ENCODE measurements at places on chromosomes 5 and 9.

DNA sequence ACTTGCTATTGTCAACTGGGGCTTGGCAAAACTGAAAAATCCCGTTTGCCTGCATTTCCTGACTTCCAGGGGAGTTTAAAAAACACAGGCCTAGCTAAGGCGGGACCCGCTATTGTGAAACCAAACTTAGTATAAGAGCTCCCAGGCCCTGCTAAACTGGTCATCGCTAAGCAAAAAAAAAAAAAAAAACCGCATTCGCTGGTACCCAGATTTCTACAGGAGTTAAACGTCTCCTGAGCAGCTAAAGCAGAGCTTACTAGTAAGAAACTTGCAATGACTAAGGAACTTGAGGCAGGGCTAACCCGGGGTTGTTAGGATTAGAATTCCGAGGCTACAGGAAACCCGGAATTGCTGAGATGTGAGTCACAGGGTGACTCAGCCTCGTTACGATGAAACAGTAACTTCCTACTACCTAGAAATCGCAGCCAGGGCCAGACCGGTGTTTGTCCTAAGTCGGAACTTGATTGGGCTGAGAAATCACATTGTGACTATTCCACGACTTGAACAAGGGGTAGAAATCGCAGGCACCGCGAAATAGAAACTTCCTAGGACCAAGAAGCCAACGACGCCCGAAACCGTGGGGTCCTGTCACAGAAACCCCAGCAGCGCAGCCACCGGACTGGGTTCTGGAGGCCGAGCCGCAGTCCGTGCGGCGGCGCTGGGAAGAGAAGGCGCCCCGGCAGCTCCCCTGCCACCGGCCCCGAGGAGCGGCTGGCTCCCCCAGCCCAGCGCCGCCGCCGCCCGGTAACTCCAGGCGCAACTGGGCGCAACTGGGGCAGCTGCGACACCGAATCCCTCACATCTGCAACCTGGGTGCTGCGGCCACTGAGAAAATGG is 89.4 kb downstream of the ANXA2R start:
- DNase-seq: peak; percentile 73

DNA sequence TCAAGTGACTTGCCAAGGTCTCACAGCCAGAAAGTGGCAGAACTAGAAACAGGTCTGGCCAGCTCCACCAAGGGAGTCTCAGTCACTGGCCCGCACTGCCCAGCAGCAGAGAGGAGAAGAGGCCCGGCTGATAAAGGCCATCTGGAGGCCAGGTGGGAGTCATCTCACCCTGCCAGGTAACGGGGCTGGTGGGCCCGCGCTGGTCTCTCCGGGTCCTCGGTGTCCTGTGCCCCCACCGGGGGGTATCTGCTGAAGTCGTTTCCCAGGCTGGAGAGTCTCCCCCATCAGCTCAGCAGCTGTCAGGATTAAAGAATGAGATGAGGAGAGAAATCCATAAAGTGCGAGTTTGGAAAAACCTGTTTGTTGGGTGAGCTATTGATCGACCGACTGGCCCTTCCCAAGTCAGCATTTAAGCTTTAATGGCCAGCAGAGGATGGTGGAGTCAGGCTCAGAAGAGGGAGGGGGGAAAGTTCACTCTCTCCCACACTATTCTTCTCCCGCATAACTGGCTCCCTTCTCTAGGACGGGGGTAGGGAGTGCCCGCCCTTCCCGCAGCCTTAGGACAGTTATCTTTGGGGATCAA is 30.3 kb downstream of the LMX1B start:
- no peak for DNase-seq

DNA sequence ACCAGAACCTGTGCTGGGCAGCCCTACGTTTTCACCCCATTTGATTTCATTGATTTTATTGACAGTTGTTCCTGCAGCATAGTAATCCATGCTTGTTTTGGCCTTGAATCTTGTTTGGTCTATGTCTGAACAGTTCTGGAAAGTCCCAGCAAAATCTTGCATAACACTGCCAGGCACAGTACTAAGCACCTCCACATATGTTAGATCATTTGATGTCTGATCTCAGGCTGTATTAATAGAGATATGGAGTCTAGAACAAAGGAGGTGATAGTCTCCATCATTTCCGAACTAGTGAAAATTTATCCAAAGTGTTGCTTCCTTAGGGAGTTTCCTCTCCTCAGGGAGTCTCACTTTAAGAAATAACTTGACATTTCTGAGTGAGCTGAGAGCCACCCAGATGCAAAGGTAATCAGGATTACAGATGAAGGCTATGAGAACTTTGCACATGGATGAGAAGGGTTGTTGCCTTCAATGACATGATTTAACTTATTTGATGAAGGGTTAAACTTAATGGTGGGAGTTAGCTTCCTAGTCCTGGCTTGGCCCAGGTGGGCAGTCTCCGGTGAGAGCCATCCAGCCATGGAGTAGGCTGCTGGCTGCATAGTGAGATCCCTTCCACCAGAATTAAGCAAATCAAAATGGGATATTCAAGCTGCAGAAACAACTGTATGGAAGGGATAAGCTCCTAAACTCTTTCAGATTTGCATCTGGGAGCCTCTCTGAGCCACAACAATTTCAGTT is 173.8 kb upstream of the MVB12B start:
- no peak for DNase-seq

DNA sequence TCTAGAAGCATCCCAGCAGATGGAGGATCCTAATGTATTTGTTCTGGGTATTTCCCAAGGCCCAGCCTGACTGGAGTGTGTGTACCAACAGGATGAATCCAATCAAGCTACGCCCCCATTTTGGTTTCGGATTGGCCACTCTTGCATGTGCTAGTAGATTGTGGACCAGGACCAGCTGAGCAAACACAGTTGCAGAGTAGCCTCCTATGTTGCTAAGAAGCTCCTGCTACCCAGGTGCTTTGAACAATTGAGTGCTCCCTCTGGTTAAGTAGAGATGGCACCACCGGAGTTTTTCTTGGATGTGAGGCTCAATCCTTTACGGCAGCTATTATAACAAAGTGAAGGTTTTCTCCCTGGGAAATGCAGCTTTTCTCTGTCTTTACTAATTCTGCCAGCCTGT is 204.5 kb downstream of the NTRK2 start:
- DNase-seq: no peak

- no peak for DNase-seq
These were observed 23.4 kb downstream of the UBLCP1 start for GRCh38 chr5:159286420-159287035.

DNA sequence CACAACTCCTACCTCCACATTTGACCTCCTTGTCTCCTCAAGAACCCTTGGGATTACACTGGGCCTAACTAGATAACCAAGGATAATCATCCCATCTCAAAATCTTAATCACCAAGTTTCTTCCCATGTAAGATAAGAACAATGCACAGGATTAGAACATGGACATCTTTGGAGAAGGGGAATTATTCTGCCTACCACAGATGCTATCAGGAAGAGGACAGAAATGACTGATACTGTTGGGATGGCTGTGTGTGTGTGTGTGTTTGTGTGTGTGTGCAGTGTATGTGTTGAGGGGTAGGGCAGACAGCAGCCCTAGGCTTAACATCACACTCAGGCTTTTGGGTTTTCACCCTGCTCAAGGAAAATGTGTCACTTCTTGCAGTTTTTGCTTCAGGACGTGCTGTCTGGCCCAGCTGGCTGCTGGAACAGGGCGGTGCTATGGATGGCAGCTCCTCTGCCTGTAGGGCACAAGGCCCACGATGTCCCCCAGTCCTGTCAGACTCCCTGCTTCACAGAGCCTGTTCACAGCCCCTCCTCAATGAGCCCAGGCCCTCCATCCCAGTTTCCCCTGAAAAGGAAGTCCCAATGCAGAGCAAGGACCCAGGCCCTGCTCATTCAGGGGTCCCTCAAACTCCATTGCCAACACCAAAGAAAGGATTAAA is 7.7 kb downstream of the CA9 start:
- no peak for DNase-seq

DNA sequence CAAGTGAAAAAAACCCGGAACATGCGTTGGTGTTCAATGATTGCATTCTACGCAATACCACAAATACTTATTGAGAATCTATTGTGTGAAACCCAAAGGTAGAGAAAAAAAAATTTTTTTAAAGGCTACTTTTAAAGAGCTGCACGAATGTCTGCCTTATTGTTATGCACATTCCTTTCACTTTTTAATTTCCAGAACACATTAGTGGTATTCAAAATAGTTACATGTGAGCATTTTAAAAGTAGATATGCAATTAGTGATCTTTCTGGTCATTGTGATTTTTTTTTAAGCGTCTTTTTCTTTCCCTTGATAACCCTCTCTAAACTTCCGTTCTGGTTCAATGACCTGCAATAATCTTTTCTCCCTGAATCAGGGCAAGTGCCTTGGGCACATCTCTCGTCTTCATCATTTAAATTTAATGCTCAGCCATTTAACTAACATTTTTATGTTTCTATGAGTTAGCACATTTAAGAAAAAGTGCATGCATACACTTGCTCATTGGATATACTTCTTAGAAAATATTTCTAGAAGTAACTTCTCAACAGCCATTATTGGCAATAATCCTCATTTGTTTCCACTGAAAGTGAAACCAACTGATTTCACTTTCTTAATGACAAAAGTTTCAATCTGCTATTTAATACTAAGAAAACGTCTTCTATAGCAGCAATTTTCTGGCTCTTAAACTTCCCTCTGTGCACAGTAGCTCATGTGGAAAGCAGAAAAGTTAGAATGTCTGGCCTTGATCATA is 80.3 kb downstream of the CDH6 start:
- DNase-seq: no peak

- no peak for DNase-seq
These were observed 40.2 kb upstream of the DTWD2 start for GRCh38 chr5:119028575-119028974.

DNA sequence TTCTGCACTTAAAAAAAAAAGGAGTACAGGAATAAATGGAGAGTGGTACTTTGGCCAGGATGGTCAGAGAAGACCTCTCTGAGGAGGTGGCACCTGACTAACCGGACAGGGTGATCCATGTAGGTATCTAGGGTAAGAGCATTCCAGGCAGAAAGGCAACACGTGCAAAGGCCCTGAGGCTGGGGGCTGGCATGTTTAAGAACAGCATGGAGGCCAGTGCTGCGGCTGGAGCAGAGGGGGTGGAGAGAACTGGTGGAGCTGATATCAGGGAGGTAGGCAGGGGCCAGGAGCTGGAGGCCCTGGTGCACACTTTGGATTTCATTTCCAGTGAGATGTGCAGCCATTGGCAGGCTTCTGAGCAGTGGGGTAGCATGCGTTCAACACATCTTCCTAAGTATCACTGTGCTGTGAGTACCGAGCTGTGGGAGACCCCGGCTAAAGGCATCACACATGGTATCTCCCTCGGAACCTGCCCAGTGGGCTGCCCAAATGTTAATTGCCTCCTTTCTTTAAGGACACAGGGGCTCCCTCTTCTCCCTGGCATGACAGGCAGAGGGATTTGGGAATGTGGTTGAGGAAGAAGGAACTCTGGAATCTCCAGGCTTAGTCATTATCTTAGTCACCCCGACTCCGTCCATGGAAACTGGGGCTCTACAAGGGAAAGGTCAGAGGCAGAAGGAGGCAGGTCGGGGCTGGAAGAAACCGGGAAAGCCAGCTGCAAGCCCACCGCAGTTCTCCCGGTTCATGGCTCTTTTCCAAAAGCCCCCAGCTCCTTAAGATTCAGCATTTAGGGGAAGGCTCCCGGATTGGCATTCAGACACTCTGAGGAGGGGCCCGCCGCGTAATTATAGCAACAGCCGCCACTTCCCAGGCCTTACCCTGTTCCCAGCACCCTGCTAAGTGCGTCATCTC is 18.6 kb downstream of the SLC6A7 start:
- DNase-seq: no peak

GRCh38 chr5:179568721-179569120 is 18.4 kb downstream of the RUFY1 start:
- no peak for DNase-seq

DNA sequence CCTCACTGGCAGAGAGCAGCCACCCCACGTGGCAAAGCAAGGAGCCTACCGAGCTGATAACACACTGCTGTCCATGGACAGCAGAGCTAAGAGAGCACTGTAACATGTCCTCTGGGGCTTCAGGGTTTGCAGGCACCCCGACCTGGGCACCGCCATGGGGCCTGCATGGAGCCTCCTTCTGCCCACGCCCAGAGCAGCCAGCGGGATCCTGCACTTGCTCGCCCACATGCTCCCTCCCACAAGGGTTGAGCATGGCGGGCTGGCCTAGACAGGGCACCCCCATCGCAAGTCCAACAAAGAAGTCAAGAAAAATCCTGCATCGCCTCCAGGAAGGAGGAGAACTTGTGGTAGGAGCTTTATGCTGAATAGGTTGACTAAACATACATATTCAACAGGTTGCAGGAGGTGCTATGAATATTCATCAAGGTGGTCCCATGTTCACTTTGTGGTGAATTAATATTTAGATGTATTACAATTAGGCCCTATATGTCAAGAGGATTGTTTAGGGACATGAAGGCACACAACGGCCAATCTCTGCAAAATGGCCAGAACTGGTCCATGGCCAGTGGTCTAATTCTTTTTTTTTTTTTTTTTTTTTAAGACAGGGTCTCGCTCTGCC is 3.8 kb upstream of the MIGA2 start:
- DNase-seq: no peak

DNA sequence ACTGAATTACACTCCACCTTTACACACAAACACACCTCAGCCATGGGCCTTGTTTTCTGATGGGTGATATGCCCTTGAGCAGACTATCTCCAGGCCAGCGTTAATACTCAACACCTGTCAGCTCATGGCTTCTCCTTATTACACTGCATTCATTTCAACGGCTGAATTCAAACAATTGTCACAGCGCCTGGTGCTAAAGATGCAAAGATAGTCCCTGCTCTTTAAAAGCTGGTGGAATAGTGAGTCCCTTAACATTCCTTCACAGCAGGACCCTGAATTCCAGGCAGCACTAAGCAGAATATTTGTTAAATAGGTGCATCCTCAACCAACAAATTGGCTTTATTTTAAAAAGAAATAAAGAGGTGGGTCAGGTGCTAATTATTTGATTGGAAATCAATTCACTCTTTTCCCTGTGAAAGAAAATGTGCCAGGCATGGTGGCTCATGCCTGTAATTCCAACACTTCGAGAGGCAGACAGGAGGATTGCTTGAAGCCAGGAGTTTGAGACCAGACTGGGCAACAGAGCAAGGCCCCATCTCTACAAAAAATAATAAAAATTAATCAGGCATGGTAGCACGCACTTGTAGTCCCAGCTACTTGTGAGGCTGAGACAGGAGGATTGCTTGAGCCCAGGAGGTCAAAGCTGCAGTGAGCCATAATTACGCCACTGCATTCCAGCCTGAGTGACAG is 155.7 kb upstream of the EFNA5 start:
- DNase-seq: no peak

DNA sequence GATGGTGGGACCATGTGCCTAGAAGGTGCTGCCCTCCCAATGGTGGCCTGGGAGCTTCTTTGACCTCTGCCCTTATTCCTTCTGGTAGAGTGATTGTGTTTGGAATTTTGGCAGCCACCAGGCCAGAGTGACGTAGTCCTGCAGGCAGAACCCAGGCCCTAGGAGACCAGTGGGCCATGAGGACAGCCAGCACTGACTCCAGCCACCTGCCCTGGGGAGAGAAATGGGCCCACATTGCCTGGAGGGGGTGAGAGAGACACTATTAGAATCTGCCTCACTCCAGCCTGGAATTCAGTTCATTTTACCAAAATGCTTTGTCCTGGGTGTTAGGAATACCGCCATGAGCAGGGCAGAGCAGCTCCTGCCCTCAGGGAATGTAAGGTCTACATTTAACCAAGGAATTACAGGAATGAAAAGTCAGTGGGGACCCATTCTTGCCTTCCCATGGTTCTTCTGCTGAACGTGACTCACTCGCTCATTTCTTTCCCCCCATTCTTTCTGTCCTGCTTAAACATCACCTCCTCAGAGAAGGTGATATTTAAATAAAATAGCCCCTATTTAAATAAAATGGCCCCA is 5.5 kb upstream of the COL27A1 start:
- DNase-seq: no peak
